ENCODE measurements at places on chromosomes 7 and 10.
A peak's percentile ranks its signal among the peaks of the same experiment; 100 is the strongest.

DNA sequence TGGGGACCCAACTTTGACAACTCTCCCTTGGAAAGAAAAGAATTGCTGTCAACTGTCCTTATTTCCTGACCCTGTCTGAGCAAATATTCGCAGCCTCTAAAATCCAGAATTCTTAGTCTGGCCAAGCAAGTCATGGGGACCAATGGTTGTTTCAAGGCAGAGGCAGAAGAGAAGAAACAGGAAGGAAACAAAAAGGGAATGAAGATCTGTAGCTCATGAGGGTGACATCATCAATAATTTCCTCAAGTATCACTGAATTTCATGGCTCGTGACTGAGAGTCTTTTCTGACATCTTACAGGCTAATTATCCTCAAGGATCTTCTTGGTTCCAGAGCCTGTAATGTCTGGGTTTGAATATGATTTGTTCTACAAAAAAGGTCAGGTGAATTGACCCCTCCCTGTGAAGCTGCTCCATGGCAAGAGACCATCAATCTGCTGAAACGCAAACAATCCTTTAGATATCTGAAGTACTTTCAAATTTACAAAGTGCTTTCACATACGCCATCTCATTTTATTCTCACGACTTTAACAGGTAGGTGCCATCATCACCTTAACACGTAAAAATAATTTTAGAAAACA lies 5.8 kb downstream of the CDK6 start:
- DNase-seq, result no peak

GRCh38 chr10:9158675-9159074 lies 1104.2 kb downstream of the GATA3 start:
- DNase-seq, result no peak

- no peak for DNase-seq
These were observed 1.8 kb downstream of the LUC7L2 start for GRCh38 chr7:139361523-139361922.

- no peak for DNase-seq
These were observed 251.7 kb upstream of the MYO3A start for GRCh38 chr10:25682203-25682851.

GRCh38 chr10:5364890-5365338 lies at the start of gene UCN3:
Gene UCN3 (plus strand): TSS chr10:5364966. CDS start chr10:5373721, 8,755 bp downstream.
- no peak for DNase-seq

DNA sequence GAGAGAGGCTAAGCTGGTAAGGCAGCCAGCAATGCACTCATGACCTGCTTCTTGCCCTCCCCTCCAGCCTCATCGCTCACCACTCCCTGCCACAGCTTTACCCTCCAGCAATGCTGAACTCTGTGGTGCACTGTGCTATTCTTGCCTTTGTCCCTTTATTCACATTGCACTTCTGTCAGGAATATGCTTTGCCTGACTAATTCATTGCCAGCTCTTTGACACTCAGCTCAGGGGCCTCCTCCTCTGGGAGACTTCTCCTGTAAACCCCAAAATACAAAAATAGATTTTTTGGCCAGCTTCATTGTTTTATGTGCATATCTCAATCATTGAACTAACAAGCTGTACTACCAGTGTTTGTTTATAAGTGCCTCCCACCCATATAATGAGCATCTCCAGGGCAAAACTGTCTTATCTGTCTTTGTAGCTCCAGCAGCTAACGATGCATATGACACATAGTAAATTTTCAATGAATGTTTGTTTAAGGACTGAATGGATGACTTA lies 8.2 kb downstream of the CNNM1 start:
- no peak for DNase-seq

DNA sequence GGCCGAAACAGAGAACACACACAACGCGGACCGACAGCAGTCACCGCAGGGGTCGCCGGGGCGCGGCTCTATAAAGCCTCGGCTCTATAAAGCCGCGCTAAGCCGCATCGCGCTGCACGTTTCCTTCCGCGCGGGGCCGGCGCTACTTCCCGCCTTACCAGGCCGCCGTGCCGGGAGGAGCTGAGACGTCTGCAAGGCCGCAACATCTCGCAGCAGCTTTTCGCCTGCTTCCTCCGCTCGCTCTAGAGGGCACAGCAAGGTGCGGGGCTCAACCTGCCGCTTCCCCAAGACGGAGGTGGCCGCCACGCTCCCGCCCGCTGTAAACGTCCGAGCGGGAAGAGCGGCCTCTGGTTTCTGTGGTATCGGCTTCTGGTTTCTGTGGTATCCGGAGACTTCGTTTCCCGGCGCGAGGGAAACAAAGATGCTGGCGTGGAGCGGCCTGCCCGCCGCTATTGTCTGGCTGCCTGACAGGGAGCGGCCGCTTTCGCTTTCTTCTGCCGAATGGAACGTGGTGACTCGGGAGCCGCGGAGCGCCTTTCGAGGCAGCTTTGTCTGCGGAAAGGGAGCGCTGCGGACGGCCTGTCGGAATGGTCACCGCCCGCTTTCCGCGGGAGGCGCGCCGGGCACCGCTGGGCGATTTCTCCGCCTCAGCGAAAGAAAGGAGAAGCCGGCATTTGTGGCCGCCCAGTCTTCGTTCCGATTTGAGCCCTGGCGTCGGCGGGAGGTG lies 91.8 kb downstream of the SPAG6 start:
- DNase-seq, result peak; percentile 62

GRCh38 chr7:108824840-108825580 lies 255.3 kb downstream of the DNAJB9 start:
- no peak for DNase-seq

- DNase-seq, result no peak
These were observed 19.0 kb downstream of the SRI start for GRCh38 chr7:88200789-88201188.

DNA sequence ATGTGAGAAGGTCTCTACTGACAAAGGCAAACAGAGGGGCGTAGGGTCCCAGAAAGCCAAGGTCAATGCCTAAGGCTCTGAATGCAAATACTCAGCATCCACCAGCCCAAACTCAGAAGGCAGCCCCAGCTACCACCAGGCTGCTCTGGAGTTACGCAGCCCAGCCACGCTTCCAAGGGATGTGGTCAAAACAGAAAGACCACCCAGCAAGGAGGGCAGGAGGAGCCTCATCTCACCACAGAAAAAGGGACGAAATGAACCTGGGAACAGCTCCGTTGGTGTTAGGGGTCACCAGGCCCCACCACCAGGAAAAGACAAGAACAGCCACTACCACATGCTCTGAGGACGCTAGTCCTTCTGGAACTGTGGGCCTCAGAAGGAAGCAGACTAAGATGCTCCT lies 65.1 kb downstream of the CTBP2 start:
- no peak for DNase-seq

DNA sequence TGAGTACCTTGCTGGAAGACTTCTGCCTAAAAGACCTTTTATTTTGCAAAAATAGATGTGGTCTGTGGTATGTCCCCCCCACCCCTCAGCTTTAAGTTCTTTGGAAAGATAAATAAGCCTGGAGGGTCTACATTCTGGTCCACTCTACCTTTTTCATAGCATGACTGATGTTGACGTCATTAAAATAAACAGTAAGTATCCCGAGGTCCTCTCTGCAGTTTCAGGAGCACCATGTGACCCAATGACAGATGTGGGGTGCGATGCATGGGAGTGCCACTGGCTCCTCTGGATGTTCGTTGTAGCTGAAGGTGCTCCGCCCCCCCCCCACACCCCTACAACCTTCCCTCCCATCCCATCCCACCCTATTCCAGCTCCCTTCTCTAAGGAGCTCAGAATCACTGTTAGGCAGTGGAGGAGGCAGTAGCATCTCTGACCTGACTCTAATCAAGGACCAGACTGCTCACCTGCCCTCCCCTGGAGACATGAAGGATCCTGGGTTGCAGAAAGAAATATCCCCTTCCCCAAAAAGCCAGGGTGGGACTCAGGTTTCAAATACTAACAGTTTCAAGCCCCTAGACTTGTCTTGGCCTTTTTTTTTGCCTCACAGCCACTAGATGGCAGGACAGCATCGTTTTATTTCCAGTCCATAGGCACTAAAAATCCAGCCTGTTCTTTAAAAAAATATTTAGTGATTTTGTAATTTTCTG lies 25.1 kb downstream of the CASP7 start:
- peak; percentile 24 for DNase-seq

- no peak for DNase-seq
These were observed 6.4 kb upstream of the ANKRD1 start for GRCh38 chr10:90927293-90927692.

DNA sequence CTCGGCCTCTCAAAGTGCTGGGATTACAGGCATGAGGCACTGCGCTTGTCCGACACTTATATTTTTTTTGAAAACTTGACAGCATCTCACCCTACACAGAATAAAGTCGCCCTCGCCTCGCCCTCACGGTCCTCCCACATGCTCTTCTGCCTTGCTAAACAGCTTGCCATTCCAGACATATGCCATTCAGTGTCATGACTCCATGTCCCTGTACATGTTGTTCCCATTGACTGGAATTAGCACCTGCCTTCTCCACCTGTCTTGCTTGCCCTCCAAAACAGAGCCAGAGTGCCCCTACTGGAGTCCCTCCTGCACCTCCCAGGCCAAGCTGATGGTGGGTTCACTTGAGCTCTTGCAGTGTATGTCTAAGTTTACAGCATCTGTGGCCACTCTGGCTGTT lies 6.2 kb downstream of the NIPSNAP2 start:
- no peak for DNase-seq

- no peak for DNase-seq
These were observed 237.2 kb downstream of the TCF7L2 start for GRCh38 chr10:113187063-113187777.

DNA sequence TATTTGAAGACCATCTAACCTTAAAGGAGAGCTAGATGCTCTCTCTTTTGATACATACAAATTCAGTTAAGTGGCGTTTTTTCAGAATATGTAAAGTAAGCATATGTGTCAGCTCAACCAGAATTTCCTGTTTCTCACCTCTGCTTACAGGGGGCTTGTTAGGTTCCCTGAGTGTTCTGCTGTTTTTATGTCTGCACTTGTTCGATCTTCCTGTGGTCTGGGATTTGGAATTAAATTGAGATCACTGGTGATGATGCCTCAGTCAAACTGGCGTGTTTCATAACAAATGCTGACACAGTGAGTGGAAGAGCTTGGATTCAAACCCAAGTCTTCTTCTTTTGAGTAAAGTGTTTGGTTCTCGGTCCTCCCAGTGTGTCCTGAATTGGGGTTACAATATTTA lies 348.3 kb upstream of the AKR1E2 start:
- DNase-seq, result no peak

- no peak for DNase-seq
These were observed 464.4 kb upstream of the MBL2 start for GRCh38 chr10:53236941-53237340.

GRCh38 chr7:43294080-43294630 lies 181.7 kb downstream of the HECW1 start:
- DNase-seq, result peak; percentile 18

DNA sequence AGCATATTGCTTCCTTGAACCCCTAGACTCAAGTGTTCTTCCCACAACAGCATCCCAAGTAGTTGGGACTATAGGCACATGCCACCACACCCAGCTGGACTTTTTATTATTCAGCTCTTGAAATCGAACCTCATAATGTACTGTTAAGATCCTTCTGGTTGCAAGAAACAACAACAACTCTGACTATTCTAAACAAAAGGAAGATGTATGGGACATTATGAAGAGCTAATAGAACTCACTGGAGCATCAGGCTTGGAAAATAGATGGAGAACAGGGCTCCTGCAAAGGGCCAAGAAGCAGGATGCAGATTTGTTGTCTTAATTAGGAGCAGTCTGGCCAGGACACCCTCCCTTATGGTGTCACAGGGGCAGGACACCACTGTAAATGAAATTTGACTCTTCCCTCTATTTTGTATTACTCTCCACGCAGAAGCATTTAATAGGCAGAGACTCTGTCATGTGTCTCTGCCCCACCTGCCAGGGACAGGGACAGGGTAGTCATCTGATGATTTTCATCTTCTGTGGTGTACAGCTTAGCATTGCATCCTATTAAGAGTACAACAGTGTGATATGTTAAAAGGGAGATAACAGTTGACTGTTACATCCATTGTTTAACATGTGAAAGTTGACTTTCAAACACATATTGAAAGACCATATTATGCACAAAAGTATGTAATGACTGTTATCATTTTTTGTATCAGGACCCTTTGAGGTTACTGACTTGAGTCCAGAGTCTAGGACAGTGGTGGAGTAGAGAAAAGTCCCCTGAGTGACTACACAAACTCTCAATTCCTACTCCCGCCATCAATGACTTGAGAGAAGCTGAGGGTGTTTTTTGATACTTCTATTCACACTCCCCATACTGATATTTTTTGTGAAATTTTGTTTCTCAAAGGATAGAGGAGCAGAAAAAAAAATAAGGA lies 157.3 kb downstream of the LRRC4 start:
- no peak for DNase-seq

DNA sequence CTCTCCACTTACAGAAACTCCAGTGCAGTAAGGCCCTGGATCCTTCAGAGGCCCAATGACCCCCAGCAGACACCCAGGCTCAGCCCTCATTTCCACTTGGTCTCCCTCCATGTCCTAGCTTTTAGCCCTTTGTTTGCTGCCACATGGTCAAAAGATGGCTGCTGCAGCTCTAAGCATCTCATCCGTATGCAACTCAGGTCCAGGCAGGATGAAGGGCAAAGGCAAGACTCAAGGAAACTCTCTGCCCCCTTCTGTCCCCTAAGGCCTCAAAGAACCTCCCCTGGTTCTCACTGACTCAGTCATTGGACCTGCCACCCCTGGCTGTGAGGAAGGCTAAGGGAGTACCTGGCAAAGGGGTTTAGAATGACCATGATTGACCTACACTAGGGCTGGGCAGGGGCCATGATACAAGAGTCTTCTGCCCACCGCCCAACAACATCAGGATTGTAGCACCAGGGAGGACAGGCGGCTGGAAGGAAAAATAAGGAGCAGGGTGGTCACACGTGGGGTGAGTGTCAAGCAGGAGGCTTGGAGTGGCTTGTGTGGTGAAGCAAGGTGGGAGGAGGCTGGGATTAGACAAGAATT lies 303.8 kb upstream of the ZMIZ1 start:
- DNase-seq, result no peak

DNA sequence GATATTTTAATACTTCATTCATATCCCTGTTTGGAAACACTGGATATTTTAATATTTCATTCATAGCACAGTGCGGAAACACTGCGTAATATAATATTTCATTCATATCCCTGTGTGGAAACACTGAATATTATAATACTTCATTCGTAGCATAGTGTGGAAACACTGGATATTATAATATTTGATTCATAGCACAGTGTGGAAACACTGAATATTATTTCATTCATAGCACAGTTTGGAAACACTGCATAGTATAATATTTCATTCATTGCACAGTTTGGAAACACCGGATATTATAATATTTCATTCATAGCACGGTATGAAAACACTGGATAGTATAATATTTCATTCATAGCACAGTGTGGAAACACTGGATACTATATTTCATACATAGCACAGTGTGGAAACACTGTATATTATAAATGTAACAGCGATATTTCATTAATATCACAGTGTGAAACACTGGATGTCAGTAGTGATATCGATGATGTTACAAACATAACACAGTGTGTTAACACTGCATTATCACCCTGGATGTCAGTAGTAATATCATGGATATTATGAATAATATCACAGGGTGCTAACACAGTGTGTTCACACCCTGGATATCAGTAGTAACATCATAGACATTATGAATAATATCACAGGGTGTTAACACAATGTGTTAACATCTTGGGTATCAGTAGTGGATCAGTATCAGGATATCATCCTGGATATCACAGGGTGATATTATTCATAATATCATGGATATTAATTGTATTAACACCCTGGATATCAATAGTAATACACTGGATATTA lies 2.9 kb upstream of the TMEM225B start:
- no peak for DNase-seq

GRCh38 chr7:82230811-82231581 lies 212.6 kb downstream of the CACNA2D1 start:
- no peak for DNase-seq

GRCh38 chr7:43211286-43211685 lies 98.8 kb downstream of the HECW1 start:
- DNase-seq, result no peak

- no peak for DNase-seq
These were observed 1056.8 kb downstream of the SORCS1 start for GRCh38 chr10:106107706-106108105.

Measured in frontal cortex (tissue), 4 donors.